Aorta (tissue), 5 donors: ENCODE measurements at places on chromosomes 11 and 22. TPM values are rescaled to one million over a fixed set of nuclear protein-coding genes. Genes with fewer than 3 reads are reported as not detected.

DNA sequence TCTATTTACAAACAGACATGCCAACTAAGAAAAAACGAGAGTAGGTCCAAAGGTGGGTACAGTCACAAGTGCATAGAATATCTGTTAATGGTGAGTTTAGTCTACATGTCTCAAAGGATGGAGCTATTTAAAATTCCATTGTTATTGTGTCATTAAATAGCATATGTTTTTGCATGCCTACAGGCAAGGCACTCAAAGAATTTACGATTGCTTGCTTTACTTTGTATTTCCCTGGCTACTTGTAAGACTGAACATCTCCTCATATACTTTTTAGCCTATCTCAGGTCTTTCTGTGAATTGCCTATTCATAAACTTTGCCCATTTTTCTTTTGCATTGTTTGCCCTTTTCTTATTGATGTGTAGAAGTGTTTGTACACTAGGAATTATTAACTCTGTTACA, 39.7 kb downstream of the DEUP1 start:
- no peak for DNase-seq
- H3K27me3 ChIP-seq, result no peaks in the 10 kb centered on the region
- H3K4me3 ChIP-seq, result no peak overlapping the region
- no peaks in the 10 kb centered on the region for H3K36me3 ChIP-seq
- no peak overlapping the region for H3K27ac ChIP-seq
- H3K4me1 ChIP-seq, result no peaks in the 10 kb centered on the region

H19 gene
- 318 TPM for total RNA-seq

DNA sequence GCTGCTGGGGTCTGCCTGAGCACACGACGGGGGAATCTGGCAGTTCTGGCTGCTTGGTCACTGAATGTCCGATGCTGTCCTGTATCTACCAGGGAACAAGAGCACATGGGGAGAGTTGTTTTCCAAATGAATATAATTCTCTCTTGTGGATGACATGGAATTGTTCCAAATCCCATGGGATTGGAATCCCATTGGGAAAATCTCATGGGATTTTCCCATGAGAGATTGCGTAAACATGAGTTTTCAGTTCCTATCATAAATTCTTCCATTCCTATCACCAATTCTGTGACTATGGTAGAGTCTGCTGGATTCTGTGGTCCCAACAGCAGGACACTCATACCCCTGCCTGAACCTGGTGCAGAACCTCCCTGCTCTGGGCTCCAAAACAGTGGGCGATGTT, 35.6 kb upstream of the IGLL5 start:
- H3K4me1 ChIP-seq, result no peaks in the 10 kb centered on the region
- H3K36me3 ChIP-seq, result no peaks in the 10 kb centered on the region
- no peak overlapping the region for H3K4me3 ChIP-seq
- DNase-seq, result no peak
- no peaks in the 10 kb centered on the region for H3K27me3 ChIP-seq
- no peak overlapping the region for H3K27ac ChIP-seq

CCDC87 gene
- total RNA-seq, result 0.19 TPM

GRCh38 chr22:17266251-17266971, 47.2 kb upstream of the ADA2 start:
- no peak overlapping the region for H3K4me3 ChIP-seq
- H3K36me3 ChIP-seq, result no peaks in the 10 kb centered on the region
- H3K27me3 ChIP-seq, result no peaks in the 10 kb centered on the region
- no peaks in the 10 kb centered on the region for H3K4me1 ChIP-seq
- no peak for DNase-seq

LRRC75B gene
- total RNA-seq, result 4.6 TPM
